ENCODE measurements at places on chromosomes 6 and 20.
A peak's percentile ranks its signal among the peaks of the same experiment; 100 is the strongest.

GRCh38 chr20:9375221-9375681 lies 139.1 kb upstream of the LAMP5 start:
- DNase-seq: no peak

- peak; percentile 23 for DNase-seq
These were observed 25.3 kb downstream of the RIPOR2 start for GRCh38 chr6:24910331-24910960.

- DNase-seq: no peak
These were observed 112.9 kb upstream of the TOP1 start for GRCh38 chr20:40915756-40916155.

GRCh38 chr20:35257175-35257909 lies 20.6 kb downstream of the MMP24OS start:
- no peak for DNase-seq

GRCh38 chr6:134015719-134016557 lies 36.5 kb downstream of the SLC2A12 start:
- DNase-seq: no peak

GRCh38 chr20:25320035-25320800 lies 70.4 kb downstream of the ABHD12 start:
- no peak for DNase-seq

DNA sequence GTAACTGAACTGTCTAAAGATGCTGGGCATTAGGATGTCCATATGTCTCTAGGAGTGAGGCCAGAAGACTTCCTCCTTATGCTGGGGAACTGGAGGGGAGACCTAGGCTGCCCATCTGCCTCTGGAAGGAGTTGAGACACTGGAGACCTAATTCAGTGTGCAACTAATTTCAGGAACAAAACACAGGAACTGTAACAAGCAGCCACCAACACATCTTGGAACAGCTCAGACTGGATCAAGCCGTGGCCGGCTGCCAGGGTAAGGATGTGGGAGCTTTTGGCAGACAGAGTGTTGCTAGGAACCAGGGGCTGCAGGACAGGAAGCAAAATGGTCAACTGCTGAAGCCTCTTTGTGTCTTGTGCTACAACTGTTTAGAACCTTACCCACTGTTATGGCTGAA lies 16.4 kb upstream of the MAS1 start:
- DNase-seq: no peak

DNA sequence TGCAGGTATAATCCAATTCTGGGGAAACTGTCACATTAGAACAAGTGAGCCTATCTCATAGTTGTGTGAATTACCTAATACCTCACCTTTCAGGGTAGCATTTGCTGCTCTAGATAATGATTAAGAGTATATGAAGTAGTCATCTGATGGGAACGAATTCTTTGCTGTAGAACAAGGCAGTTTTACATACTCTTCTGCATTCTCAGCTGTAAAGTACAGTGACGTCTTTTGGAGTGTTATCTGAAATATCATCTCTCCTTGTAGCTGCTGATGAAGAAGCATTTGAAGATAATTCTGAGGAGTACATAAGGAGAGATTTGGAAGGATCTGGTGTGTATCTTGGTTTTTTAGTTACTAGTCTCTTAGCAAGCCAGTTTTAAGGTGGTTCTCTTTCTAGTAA lies 28.4 kb downstream of the CSE1L start:
- no peak for DNase-seq

DNA sequence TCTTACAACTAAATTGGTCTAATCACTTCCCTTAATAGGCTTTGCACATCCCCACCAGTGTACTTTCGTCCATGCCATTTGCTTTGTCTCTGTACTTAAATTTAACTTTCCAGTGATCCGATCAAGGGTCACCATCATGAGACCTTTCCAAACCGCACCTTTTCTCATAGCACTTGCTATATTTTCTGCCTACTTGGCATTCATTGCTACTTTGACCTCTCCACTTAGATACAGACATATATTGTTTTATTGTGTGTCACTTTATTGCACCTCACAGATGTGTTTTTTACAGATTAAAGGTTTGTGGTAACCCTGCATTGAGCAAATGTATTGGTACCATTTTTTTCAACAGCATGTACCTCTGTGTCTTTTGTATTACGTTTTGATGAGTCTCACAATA lies 14.8 kb downstream of the SUMO4 start:
- DNase-seq: no peak

- no peak for DNase-seq
These were observed 59.5 kb downstream of the BMP6 start for GRCh38 chr6:7785243-7786035.

DNA sequence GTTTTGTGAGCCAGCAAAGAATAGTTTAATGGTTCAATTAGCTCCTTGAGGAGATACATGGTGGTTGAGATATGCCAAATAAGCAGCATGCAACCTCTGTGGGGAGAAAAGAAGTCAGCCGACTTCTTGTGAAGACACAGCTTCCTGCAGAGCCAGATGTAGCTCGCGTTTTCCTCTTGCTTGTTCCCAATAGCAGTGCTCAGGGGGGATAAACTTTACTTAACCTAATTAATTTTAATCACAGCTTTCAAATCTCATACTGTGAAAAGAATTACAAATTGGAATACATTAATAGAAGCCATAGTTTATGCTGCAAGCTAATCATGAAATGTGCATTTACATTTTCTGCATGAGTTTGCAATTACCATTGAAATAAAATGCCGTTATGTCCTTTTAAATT lies 106.2 kb downstream of the MAP3K7 start:
- DNase-seq: no peak

Data from activated T-cell treated with anti-CD3 and anti-CD28 coated beads for 1 hour (primary cell).